Right renal cortex interstitium (tissue), 3 donors: ENCODE measurements at places on chromosomes 12 and 14. TPM values are rescaled to one million over a fixed set of nuclear protein-coding genes. Genes with fewer than 3 reads are reported as not detected.

The POTEG gene
- polyA plus RNA-seq: not detected

DNA sequence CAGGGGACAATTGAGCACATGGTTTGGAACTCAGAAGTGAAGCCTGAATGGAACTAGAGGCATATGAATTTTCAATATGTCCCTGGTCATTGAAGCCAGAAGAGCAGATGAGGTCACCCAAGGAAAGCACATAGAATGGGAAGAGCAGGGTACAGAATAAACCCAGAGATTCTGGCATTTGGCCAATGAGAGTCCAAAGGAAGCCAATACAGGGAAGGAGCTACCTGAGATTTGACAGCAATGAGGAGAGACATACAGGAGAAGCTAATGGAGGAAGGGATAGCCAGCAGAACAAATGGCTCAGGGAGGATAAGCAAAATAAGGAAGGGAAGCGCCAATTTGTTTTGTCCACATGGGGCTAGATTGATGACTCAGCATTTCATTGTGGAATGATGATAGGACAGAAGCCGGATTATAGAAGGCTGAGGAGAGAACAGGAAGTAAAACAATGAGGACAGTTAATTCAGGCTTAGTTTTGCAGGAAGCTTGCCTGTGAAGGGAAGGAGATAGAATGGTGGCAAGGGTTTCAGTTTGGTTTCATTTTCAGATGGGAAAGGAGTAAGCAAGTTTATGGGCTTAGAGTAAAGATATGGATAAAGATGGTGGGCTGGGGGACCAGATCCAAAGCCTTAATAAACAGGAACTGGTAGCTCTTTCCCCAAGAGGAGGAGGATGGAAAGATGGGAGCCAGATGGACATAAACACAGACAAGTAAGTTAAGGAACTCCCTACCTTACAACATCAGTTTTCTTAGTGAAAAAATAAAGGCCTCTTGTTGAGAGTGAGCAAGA lies 3.2 kb upstream of the SPTSSA start:
- no peak for DNase-seq

- no peak for DNase-seq
Measured at GRCh38 chr12:58105225-58106119, 164.1 kb downstream of the ATP23 start.

GRCh38 chr14:32702562-32702961 lies 236.1 kb upstream of the NPAS3 start:
- no peak for DNase-seq

The RASAL1 gene
- polyA plus RNA-seq: 6.1 TPM

DNA sequence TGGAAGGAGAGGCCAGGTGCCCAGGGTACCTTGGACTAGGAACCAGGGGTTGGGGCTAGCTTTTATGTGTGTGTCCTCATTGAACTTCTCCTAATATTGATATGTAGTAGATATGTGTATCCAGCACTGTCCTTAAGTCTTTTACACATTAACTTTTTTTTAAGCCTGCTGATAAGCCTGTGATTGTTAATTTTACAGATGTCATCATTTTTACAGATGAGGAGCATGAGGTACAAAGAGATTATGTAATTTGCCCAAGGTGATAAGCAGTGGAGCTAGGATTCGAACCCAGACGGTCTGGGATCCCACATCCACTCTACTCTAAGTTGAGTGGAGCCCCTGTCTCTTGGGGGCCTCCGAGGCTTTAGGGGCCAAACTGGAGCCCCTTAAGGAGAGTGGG lies 10.2 kb upstream of the NR4A1 start:
- DNase-seq: no peak

The SYT10 gene
- 0.50 TPM for polyA plus RNA-seq

DNA sequence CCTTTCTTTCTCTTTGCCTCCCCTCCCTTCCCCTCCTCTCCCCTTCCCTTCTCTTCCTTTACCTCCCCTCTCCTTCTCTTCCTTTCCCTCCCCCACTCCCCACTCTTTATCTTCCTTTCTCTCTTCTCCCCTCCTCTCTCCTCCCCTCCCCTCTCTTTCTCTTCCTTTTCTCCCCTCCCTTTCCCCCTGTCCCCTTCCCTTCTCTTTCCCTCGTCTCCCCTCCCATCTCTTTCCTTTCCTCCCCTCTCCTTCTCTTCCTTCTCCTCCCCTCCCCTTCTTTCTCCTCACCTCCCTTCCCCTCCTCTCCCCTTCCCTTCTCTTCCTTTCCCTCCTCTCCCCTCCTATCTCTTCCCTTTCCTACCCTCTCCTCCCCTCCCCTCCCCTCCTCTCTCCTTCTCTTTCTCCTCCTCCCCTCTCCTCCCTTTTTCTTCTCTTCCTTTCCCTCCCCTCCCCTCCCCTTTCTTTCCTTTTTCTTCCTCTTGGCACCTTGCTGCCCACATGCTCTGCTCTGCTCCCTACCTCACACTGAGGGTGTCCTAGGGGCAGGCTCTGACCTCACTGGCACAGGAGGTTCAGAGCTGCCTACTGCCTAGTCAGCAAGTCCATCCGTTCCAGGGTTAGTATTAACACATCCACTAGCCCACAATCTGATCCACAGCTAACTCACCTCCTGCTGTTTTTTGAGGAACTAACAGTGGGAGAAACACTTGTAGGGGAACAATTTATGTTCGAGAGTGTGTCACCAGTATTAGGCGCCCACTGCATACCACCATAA lies 101.0 kb downstream of the NUAK1 start:
- DNase-seq: no peak

The FGD6 gene
- polyA plus RNA-seq: 10.4 TPM

- no peak for DNase-seq
Measured at GRCh38 chr14:99347561-99347960, 75.6 kb upstream of the BCL11B start.
